ENCODE measurements at places on chromosomes 7 and 10.
A peak's percentile ranks its signal among the peaks of the same experiment; 100 is the strongest.

DNA sequence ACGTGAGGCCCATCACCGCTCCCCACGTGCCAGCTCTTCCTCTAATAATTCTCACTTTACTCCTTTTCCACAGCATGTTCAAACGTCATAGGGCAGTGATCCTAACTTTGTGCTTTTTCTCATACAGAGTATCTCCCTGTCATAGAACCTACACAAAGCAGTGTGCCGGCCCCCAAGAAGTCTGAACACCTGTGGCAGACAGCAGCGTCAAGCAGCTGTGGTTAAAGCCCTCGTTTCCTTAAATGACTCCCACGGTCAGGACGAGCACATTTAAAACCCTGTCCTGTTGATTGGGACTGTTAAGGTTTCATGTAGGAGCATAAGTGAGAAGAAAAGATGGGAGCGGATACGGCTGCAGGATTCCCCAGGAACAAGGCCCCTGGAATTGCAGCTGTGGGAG, 267.2 kb downstream of the DIP2C start:
- DNase-seq: no peak

DNA sequence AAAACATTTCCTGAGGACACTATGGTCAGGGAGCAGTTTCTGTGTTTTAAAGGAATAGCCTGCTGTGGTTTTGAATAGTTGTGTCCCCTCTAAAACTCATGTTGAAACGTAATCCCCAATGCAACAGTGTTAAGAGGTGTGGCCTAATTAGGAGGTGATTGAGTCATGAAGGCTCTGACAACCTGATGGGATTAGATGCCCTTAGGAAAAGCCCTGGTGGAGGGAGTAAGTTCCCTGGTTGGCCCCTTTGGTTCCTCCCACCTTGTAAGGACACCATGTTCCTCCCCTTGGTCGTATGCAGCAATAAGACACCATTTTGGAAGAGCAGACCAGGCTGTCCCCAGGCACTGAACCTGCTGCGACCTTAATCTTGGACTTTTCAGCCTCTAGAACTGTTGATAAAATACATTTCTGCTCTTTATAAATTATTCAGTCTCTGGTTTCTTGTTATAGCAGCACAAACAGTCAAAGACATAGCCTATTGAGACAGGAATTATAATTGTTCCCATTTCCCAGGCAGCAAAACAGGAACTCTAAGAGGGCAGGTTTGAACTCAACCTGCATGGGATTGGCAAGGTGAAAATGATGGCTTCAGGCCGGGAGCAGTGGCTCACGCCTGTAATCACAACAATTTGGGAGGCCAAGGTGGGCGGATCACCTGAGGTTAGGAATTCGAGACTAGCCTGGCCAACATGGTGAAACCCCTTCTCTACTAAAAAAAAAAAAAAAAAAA, 20.5 kb upstream of the TNS3 start:
- peak; percentile 83 for DNase-seq

- DNase-seq: peak; percentile 41
Measured at GRCh38 chr10:128147064-128147463, 20.8 kb upstream of the MKI67 start.

DNA sequence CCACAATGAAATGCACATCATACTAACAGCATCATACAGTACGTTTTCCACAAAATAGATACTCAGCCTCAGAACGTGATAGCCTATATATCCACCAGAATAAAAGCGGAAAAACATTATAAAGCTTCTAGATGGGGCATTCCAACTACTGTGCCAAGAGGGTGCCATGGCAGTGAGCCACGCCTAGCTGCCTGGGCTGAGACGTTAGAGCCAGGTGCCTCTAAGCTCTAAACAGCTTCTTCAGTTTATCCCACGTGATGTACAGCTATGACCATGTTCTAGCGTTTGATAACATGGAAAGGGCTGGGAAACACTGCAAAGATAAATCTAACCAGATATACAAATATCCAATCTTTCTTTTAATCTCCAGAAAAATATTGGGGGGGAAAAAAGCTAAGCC, 17.8 kb downstream of the USP6NL start:
- DNase-seq: no peak

DNA sequence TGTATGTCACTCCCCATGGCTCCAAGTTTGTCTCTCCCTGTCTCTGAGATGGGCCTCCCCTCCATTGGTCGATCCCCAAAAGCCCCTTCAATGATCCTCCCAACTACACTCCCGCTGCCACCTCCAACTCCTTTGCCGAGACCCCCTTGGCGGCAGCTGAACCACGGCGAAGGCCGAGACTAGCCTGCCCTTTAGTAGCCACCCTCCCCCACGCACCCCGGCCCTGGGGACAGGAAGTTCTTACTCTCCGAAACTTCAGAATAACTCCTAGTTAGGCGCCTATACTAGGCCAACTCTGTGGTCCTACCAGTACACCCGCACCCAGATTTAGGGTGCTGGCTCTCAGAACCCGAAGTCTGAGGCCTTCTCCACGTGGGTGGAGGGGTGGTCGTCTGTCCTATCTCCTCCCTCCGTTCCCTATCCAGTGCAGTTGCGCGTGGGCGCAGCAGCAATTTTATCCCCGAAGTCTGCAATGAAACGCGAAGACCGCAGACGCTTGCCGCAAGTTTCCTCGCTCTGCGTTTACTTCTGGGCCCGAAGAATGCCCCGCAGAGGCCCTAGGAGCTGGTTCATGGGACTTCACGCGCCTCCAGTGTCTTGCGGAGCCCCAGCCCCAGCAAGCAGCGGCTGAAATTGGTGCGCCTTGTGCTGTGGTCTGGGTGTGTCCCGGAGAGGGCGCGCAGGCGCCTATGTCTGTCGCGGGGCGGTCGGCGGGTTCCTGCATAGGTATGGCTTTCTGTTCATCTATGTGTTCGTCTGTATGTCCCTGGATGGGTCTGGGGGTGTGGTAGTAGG, 82.6 kb upstream of the SLF2 start:
- no peak for DNase-seq

DNA sequence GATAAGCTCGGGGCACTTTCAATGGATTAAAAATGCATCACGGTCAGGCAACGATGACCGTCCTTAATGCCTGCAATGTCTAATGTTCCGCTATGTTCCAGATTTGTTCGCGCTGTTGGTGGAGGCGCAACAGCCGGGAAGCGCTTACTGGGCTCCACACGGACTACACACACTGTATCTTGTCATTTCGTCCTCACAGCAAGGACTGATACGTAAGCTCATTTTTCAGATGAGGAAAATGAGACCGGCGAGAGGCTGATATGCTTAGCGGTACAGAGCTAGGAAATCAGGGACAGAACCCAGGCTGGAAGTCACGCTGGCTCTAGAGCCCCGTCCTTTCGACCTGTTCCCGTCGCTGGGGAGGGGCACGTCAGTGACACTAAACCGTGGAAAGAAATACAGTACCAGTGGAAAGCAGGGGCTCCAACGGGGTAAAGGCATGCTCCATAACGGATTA, 670 bp downstream of the TPK1 start:
- DNase-seq: peak; percentile 42

DNA sequence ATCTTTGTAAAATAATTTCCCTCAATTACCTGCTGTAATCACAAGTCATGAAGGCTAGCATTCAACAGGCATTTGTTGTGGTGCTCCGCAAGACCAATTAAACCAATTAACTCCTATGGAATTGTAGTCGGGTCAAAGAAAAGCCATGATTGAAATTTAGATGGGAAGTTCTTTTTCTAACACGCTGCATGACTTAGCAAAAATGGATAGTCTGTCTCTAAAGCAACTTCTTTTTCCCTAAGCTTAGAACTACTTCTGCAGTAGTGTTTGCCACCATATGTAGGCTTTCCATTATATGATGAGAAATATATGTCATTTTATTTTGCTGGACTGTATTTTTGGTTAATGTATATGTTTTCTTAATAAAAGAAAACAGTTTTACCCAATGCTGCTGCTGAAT, 119.1 kb downstream of the TSPAN12 start:
- DNase-seq: no peak

DNA sequence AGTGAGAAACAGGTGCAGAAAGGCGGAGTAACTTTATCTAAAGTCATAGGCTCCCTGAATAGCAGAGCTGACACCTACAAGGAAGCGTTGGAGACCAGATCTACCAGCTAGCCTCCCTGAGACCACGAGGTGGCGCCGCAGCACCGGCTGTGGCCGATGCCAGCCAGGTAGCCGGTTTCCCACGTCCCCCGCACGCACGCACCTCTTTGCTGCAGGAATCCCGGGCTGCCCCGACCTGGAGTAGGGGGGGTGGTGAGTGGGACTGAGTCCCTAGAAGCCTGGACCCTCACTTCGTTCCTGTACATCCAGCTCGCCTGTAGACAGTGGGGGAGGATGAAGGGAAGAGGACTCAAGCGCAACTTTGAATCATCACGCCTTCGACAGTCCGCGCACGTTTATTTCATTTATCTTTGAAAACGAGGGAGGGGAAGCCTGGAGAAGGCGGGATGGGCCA, 3.7 kb downstream of the ELOVL3 start:
- DNase-seq: peak; percentile 73

DNA sequence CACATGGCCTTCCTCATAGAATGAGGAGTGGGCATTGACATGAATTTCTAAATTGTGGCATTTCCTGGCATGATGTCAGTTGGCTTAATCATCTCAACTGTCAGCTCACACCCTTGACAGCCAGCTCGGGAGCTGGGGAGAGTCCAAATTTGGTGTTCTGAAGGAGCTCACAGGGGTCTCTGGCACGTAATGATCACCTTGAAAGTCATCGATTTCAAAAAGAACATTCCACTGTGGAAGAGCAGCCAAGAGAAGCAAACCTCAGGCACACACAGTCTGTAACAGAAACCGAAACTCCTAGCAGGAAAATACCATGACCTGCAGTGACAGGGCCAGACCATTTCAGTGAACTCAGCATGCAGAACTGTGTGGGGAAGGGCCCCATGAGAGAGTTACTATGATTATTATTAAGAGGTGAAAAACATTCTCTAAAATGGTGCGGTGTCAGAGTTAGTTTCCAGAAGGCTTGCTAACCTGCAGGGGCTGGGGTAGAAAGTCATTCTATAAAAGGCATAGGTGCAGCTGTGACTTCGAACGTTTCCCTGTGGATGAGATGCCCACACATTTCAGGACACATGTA, 26.4 kb upstream of the KLF6 start:
- peak; percentile 97 for DNase-seq

- DNase-seq: no peak
Measured at GRCh38 chr10:124351481-124352220, 67.1 kb downstream of the OAT start.

DNA sequence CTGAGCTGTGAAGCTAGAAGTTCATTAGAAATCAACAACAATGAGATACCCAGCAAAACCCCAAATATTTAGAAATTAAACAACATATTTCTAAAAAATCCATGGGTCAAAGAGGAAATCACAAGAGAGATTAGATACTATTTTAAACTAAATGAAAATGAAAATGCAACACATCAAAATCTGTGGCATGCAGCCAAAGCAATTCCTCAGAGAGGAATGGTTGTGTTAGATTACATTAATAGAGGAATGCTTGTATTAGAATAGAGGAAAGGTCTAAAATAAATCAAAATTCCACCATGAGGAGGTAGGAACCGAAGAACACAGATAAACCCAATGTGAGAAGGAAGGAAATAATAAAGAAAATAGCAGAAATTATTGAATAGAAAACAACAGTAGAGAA, 642.1 kb upstream of the GALNT17 start:
- no peak for DNase-seq

DNA sequence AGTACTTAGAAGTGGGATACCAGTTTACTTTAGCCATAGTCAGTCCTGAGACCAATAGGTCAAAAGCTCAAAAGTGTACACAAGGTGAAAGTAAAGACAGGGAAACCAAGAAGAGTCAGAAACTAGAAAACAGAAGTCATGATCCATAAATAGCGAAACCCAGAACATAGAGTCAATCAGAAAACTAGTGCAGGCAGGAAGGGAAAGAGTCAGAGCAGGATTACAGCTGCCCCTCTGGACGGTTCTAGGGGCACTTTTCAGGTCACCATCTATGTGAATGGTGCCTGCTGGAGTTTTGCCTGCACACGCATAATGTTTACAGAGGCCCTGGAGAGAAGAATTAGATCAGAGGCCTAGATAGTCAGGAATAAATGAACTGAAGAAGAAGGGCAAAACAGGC, 22.4 kb upstream of the DMTF1 start:
- DNase-seq: no peak

DNA sequence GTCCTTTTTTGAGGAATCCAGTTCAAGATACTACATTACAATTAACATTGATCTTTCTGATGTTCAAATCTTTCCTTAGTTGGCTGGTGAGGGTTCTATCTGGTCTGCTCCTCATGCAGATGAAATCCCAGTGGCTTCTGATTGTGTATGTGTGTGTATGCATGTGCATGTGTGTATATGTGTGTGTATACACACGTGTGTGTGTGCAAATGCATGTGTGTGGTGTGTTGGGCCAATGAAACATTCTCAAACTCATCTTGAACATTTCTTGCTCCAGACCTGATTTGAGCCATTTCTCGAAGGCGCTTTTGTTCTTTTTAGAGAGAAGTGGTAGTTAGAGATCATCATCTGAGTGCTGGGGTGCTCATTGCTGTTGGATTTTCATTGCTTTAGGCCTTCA, 113.9 kb downstream of the GLRX3 start:
- no peak for DNase-seq

DNA sequence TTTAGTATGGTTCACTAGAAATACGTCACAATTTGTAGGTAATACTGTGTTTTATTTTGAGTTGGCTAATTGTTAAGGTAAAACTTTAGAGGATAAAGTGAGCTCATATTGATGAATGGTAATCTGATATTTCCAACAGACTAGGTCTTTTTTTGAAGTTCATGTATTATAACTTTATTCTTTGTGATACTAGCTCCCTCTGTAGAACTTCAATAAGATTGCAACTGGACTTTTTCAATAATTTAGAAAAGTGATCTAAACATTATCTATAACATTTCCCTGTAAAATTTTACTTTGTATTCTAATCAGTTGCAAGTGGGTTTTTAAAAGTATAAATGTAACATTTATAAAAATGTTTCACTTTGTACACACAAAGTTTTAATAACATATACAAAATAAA, 83.5 kb downstream of the ADK start:
- peak; percentile 32 for DNase-seq

DNA sequence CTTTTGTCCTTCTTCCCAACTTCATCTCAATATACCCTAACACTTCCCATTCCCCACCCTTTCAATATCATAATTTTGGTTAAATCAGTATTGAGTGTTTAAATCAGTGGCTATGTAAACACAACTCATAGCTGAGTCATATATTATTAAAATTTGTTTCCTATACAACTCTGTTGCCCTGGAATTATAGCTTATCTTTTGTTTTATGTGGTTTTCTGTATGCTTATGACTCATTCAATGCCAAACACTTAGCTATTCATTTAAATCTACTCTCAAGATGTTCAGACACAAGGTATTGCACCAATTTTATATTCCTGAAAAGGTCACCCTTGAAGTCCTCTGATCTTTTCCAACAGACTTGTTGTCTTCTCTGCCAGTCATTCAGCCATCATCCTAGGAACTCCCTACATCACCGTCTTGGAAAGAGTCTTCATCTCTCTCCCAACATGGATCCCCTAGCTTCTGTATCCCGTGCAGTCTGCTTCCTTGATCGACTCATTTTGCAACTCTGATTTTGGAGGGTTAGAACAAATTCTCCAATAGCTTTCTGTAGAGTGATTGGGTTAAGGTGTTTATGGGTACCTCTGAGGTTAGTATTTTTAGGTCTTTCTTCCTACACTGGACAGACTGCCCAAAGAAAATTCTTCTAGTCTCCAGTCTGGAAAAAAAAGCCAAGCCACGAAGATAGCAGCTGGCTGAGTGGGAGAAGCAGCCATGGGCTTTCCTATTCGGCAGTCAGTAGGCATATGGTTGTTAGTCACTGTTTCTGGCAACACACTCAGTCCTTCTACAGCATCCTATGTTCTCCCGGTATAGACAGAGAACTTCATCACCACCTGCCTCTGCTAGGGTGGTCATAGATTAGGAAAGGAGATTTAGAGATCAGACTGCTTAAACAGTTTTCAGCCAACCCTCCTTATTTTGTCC, 102.1 kb downstream of the CRPPA start:
- DNase-seq: peak; percentile 93

Measured in bronchial epithelial cell (primary cell).